Smooth muscle cell of the umbilical artery (primary cell): ENCODE measurements at places on chromosomes 2 and 18. TPM values are rescaled to one million over a fixed set of nuclear protein-coding genes. Genes with fewer than 3 reads are reported as not detected.

CXCR1 gene
- total RNA-seq: not detected in 2 replicates

SLC14A1 gene
- total RNA-seq: 30.9 and 135 TPM in 2 replicates

TUBB8B gene
- total RNA-seq: not detected in 2 replicates

DYNAP gene
- total RNA-seq: not detected in 2 replicates

TRIM43 gene
- total RNA-seq: not detected in 2 replicates

TBR1 gene
- under 0.01 TPM in 1 of 2 replicates, not detected in the other for total RNA-seq

IL1RL1 gene
- 0.14 and 0.30 TPM in 2 replicates for total RNA-seq

HTR2B gene
- total RNA-seq: 0.51 and 2.1 TPM in 2 replicates

NAT8 gene
- not detected in 2 replicates for total RNA-seq

CD8A gene
- total RNA-seq: not detected in 2 replicates

MYCN gene
- not detected in 2 replicates for total RNA-seq

DSEL gene
- total RNA-seq: 20.8 and 33.4 TPM in 2 replicates

C2orf72 gene
- 1.1 and 1.2 TPM in 2 replicates for total RNA-seq

CD302 gene
- 2.4 and 3.0 TPM in 2 replicates for total RNA-seq

GPAT2 gene
- 2.7 and 11.0 TPM in 2 replicates for total RNA-seq

GALNT3 gene
- 1.2 and 5.4 TPM in 2 replicates for total RNA-seq

DLX1 gene
- 0.55 TPM in 1 of 2 replicates, not detected in the other for total RNA-seq

CRYBA2 gene
- not detected in 2 replicates for total RNA-seq

IL1RN gene
- total RNA-seq: not detected in 2 replicates

DOK6 gene
- total RNA-seq: 10.4 and 15.3 TPM in 2 replicates

FAM237A gene
- total RNA-seq: not detected in 2 replicates

GAL3ST2 gene
- total RNA-seq: under 0.01 and 0.74 TPM in 2 replicates

HS1BP3 gene
- total RNA-seq: 24.3 and 32.1 TPM in 2 replicates

GNLY gene
- total RNA-seq: not detected in 2 replicates

CTNNA2 gene
- total RNA-seq: 0.05 TPM in 1 of 2 replicates, not detected in the other
